ENCODE measurements at places on chromosomes 6 and 20. TPM values are rescaled to one million over a fixed set of nuclear protein-coding genes. Genes with fewer than 3 reads are reported as not detected.
A peak's percentile ranks its signal among the peaks of the same experiment; 100 is the strongest.

- DNase-seq: no peak
Observed at GRCh38 chr20:35146299-35146919, 727 bp downstream of the EDEM2 start.

GRCh38 chr6:14212020-14212419 is 94.4 kb downstream of the CD83 start:
- DNase-seq: no peak

ENPP3 gene
- 0.65 TPM for total RNA-seq

DNA sequence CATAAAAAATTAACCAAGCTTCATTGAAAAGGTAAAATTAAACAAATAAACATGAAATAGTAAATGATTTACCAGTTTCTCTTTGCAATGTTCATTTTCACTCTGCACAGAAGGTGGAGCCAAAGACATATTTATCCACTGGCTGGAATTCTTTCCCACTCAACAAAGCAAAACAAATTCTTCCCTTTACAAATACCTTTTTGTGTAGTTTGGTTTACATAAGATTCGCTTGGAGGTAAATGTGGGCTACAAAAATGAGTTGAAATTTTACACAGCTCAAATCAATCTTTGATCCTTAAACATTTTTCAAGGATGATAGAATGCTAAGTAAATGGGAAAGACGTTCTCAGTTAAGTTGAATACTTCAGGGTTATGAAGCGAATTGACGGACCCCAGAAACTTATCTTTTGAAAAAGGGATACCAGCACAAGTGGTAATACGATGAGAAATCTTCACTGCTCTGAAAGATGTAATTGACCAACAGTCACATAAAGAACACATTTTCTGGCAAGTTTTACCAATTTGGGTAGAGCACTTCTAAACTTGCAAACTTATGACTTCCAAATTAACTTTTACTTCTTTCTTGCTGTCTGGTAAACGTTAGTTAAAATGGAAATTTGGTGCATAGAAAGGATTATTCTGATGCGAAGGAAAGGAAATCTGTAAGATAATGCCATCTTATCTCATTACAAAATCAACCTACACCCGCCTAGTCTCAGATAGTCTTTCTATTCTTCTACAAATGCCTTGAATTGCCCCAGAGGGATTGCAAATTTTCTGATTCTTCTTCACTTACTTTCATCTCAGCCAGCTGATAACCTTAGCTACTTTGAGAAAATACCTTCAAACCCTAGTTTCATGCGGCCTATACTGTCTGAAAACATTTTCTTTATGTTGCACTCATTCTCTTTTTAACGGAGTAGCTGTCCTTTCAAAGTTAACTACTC is 4.7 kb upstream of the GJA1 start:
- DNase-seq: peak; percentile 65

- DNase-seq: no peak
Observed at GRCh38 chr20:47656318-47656717, 129.0 kb downstream of the SULF2 start.

VSTM2L gene
- total RNA-seq: 8.0 TPM

DNA sequence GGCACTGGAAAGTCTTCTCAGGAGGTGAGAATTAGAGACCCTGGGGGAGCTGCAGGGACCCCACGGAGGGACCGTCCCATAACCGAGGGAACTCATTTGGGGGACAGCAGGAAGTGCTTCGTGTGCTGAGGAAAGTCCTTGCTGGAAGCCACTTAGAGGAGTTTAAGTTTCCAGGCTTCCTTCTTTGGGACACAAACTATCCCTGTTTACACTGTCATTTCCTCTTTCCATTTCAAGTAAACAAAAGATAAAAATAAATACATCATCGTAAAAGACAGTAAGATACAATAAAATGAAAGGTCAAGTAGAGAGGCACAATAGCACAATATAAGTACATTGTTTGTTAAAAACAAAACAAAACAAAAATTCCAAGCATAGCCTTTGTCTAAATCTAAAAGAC is 101.2 kb downstream of the TTLL2 start:
- no peak for DNase-seq

- no peak for DNase-seq
Observed at GRCh38 chr6:137188855-137189254, 15.4 kb upstream of the IL22RA2 start.

ARMH2 gene
- total RNA-seq: not detected

COX4I2 gene
- total RNA-seq: not detected

DNA sequence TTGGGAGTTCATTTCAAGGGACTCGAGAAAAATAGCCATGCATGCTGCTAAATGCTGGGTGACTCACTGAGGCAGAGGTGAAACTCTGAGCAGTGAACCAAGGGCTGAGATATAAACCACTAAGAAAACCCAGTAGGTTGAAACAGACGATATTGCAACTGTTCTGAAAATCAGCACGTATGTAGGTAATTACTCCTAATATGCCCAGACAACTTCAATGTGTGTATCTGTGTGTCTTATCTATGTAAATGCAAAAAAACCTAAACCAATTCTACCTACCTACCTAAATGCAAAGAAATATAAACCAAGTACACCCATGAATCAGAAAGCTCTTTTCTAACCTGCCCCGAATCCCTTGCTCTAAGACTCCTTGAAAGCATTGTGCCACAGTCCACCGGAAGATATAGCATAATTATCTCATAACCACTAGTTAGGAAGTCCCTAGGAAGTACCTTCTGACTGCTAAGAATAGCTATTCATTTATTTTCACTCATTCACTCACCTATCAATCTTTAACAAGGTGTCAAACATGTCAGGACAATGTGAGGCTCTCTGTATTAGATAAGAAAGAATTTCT is 458.7 kb upstream of the RUNX2 start:
- DNase-seq: peak; percentile 77

GRCh38 chr6:34378470-34378869 is 14.0 kb downstream of the NUDT3 start:
- DNase-seq: no peak

SPEF1 gene
- total RNA-seq: not detected

- DNase-seq: peak; percentile 86
Observed at GRCh38 chr6:4316867-4317400, 181.6 kb upstream of the ECI2 start.

PSORS1C2 gene
- total RNA-seq: not detected

IER3 gene
- 56.6 TPM for total RNA-seq

HLA-DQB1 gene
- 1.8 TPM for total RNA-seq

- DNase-seq: peak; percentile 51
Observed at GRCh38 chr6:144809120-144809519, 524.0 kb downstream of the UTRN start.

DNA sequence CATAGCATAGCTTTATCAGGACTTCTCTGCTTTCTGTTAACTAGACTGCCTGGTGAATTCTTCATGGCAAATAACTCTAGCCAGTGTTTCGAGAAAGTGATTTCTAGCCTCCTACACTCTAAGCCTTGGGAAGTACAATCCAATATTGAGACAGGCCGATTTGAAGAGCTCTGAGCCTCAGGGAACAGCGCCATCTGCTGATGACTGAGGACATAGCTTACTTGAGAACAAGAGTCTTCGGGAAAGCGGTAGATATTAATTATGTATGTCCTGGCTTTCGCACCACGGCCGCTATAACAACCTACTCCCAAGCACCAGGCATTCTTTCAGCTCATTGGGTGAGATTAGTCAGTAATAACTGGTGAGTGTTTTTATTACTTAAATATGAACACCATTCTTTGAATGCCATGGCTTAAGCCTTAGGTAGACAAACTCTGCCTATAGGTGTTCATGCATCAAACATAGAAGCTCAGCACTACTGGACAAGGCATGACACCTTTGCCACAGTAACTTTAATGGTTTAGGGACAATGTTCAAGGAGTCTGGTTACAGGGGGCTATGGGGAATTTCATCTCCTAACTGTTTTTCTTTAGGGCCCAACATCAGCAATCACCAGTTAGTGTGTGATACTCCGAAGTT is 518.6 kb downstream of the BMP2 start:
- DNase-seq: peak; percentile 87

DNA sequence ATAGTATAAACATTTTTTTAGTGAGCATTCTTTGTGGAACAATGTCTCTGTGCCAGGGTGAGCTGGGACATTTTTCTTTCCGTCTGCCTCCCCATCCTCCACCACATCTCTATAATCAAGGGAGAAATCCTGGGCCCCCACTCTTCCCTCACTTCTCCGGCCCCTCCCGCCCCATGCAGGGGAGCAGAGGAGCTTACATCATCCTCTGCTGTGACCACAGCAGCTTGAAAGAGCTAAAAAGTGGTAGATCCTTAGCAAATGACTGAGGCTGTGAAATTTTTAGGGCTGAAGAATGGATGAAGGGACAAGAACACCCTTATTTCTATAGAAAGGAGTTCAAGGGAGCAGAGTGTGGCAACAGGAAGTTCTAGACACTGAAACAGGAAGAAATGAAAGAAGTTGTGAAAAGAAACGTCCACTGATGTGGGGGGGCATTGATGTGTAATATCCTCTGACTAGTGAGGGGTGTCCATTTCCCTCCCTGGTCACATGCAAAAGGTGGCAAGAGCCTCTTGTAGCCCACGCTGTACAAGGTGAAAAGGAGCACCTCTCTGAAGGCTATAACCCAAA is 380.3 kb upstream of the JARID2 start:
- DNase-seq: no peak

EBF4 gene
- 2.6 TPM for total RNA-seq

DNA sequence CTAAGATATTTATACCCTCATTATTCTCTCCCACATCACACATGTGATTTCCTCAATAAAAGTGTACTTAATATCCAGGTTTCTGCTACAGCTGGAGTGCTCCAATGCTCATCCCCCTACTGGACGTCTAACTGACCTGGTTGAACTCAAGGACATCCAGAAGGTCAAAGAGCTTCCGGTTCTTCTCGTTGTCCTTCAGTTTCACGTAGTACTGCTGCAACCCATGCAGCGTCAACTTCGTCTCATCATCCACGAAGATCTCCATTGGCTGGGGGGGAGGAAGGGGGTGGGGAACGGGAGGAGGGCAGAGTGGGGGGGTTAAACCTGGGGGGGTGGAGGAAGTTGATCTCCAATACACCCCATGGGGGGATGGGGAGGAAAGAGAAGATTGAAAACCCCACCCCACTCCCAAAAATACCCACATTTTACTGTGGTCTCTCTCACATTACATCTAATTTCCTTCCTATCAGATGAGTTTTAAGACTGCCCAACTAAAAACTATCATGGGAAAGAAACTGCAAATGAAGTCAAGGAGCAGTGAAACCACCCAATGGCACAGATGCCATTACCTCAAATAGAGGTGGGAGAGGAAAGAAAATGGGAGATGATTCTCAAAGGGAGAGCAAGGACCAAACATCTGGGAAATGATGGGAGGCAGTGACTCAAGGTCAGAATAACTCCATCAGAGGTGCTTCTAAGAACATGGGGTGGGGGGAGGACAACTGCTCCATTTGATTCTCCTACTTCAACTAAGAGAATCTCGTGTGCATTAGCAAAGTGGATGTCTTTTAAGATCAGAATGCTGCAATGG is 4.1 kb downstream of the MCCD1 start:
- no peak for DNase-seq

All from renal cortical epithelial cell (primary cell).